Renal pelvis (tissue), 12 donors: ENCODE measurements at places on chromosomes 13 and 19. TPM values are rescaled to one million over a fixed set of nuclear protein-coding genes. Genes with fewer than 3 reads are reported as not detected.

Gene OR7A17
- polyA plus RNA-seq: 0.09 TPM

Gene ZNF470
- 8.4 TPM for polyA plus RNA-seq

Gene NLRP11
- polyA plus RNA-seq: 0.06 TPM

Gene CEACAM3
- 0.12 TPM for polyA plus RNA-seq

Gene PLVAP
- polyA plus RNA-seq: 205 TPM

Gene MYCBP2
- 61.7 TPM for polyA plus RNA-seq

Gene KASH5
- 0.10 TPM for polyA plus RNA-seq

DNA sequence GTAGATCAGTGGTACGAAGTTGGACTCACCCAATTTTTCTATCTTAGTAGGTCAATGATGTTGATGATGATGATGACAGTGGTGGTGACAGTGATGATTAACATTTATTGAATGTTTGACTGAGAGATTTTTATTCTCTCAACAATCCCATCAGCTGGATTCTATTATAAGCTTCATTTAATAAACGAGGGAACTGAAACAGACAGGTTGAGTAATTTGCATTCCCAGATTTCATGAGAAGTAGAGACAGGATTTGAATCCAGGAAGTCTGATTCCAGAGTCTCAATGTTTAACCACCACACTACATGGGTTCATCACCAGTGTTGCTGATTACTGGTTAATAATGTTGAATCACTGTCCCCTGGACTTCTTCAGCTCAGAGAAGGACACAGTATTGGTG is 168.9 kb downstream of the FLT1 start:
- no peak for DNase-seq

GRCh38 chr19:35213663-35214632 is 14.6 kb downstream of the FAM187B start:
- DNase-seq: peak; percentile 49

- DNase-seq: peak; percentile 48
These were observed 80.1 kb downstream of the ZNF486 start for GRCh38 chr19:20247016-20247683.

GRCh38 chr13:73058064-73058313 is 816 bp upstream of the KLF5 start:
- DNase-seq: no peak

DNA sequence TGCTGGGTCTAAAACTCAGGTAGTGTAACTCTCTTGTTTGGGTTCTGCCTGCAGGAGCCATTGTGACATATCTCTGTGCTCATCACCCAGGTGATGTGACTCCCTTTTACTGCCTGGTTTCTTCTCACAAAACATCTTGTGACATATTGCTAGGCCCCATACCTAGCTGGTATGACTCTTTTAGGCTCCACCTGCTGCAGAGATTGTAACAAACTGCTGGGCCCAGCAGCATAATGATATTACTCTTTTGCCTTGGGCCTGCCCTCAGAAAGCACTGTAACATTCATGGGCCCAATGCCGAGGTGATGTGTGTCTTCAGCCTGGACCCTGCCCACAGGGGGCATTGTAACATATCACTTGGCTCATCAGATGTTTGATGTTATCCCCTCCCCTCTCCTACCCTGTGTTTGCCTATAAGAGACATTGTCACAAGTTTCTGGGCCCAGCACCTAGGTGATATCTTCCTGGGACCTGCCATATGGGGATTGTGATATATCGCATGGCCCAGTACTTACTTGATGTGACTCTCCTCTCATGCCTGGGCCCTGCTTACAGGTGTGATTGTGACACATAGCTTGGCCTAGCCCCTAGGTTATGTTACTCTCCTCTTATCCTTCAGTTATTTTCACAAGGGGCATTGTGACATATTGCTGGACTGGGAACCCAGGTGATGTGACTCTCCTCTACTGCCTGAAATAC is 18.0 kb upstream of the ZNF681 start:
- DNase-seq: no peak

DNA sequence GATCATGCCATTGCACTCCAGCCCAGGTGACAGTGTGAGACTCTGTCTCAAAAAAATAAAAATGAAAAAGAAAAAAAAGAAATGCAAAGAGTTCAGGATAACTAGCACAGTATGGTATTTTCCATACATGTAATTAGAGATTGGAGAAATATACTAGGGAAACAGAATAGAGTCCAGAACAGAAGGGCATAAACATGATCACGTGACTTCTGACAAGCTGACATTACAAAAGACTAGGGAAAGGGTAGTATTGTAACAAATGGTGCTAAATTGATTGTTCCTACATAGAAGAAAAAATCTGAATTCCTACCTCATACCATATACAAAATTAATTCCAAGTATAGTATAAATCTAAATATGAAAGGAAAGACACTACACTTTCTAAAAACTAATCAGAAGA is 1.3 kb upstream of the NLRP5 start:
- DNase-seq: no peak

- no peak for DNase-seq
These were observed 92.9 kb downstream of the FLT1 start for GRCh38 chr13:28402057-28402381.

- DNase-seq: no peak
These were observed 182.6 kb upstream of the IRS2 start for GRCh38 chr13:109968876-109969577.

DNA sequence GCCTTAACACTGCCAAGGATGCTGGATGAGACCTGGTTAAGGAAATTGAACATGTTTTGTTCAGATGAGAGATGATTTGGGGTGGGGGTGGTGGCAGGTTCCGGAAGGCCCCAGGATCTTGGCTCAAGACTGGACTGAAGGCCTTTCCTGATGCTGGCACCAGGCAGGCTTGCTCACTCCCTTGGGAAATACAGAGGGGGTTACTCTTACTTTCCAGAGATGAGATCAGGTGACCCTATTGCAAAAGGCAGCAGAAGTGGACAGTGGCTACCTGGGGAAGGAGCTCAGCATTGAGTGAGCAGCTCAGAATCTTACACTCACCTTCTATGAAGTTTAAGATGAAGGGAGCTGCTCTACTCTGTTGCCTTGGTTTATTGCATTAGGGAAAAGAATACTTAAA is 10.8 kb downstream of the GATAD2A start:
- DNase-seq: no peak

DNA sequence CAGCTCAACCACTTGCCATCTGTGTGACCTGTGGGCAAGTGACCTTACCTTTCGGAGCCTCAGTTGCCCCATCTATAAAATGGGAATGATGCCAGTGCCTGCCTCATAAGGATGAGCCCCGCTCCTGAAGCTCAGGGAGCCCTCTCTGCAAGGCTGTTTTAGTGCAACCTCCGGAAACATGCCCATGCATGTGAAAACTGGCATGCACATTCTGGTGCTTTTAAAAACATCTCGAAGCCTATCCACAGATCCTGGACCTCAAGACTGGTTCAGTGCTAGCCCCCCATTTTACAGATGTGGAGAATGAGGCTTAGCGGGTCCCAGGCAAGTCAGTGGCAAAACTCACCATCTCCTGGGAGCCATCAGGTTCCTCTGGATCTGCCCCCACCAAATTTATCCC is 5.6 kb downstream of the CADM4 start:
- no peak for DNase-seq

GRCh38 chr19:18500376-18500775 is 21.5 kb downstream of the ELL start:
- no peak for DNase-seq

GRCh38 chr13:73278186-73278585 is 219.4 kb downstream of the KLF5 start:
- DNase-seq: no peak

DNA sequence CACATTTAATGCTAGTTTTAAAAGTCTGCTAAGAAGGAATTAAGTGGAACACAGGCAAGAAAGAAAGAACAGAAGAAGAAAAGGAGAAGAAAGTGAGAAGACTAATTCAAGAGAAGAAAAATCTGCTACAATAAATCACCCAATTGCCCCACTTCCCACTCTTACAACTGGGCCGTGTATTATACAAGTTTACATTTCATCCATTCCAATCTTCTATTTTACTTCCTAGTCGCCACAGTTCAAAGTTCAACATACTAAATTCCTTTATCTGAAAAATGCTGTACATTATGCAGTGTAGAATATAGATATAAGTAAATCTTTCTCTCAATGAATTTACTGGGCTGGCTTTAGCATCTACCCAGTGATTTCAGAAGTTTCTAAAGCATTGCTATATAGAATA is 328.2 kb downstream of the DIAPH3 start:
- no peak for DNase-seq

- DNase-seq: no peak
These were observed 1.8 kb upstream of the ARRDC5 start for GRCh38 chr19:4904481-4904880.
